ENCODE measurements at places on chromosomes 16 and 17. TPM values are rescaled to one million over a fixed set of nuclear protein-coding genes. Genes with fewer than 3 reads are reported as not detected.

Gene TEKT5
- total RNA-seq: 0.12 TPM

Gene TP53TG3B
- not detected for total RNA-seq

Gene HASPIN
- total RNA-seq: 6.3 TPM

Gene MPHOSPH6
- total RNA-seq: 34.1 TPM

Gene UNC119
- total RNA-seq: 40.0 TPM

Gene CACNG3
- total RNA-seq: not detected

Gene C1QTNF1
- total RNA-seq: 7.3 TPM

Gene G6PC1
- not detected for total RNA-seq

Gene SOX9
- total RNA-seq: 6.9 TPM

Gene IL17C
- total RNA-seq: not detected

Gene TAT
- not detected for total RNA-seq

All from glomerular endothelial cell (primary cell).